Stimulated activated CD4-positive, alpha-beta T cell treated with anti-CD3 and anti-CD28 coated beads, Interleukin-1b, Interleukin-23, amount 100 ng/mL, for 4 hours (primary cell): ENCODE measurements at places on chromosomes 7 and 10.

GRCh38 chr10:48589266-48589665, 15.6 kb downstream of the ARHGAP22 start:
- no peak for DNase-seq

GRCh38 chr10:48595539-48595932, 9.3 kb downstream of the ARHGAP22 start:
- no peak for DNase-seq

DNA sequence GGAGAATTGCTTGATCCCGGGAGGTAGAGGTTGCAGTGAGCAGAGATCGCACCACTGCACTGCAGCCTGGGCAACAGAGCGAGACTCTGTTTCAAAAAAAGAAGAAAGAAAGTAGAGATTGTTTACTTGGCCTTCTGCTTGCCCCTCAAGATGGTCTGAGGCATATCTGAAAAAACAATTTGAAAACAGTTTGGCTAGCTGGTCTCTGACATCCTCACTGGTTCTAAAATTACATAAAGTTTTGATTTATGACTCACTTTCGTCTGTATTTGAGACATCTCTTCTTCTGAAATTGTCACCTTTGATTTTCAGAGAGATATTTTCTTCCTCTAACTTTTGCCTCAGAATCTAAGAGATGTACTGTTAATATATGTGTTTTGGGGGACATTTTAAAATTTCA, 49.6 kb upstream of the HELLS start:
- no peak for DNase-seq

DNA sequence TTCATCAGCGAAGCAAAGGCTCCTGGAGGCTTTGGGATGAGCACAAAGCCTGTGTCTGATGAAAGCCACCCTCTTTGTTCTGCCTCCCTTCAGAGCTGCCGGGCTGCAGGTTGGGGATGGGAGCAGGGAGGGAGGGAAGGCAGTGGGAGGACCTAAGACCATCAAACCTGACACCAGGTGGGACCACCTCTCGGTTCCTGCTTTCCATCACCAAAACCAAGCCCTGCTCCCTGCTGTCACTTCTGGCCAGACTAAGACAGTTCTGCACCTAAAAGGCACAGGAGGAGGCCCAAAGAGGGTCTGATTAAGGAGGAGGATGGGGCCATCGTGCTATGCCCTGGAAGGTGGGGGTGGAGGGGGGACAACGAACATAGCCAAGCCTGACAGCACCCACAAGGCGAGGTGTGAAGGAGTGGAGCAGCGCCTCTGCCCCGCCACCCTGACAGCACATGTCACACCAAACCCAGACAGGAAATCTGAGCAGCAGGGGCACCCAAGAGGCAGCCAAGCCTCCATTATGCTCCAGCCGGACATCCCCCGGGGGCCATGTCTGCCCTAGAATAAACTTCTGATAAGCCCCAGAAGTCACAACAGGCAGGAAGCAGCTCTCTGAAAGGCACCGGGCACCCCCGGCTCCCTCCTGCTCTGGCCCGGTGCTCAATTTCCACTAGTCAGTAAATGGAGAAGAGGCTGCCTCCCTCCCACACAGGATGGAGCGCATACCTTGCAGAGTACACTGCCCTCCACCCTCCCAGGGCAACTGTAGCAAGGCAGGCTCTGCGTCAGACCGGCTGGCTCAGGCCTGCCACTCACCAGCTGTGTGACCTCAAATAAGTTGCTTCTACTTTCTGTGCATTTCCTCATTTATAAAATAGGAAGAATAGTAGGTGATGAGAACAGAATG, 48.9 kb downstream of the DLG5 start:
- DNase-seq = no peak
